ENCODE measurements at places on chromosomes 3 and 15. TPM values are rescaled to one million over a fixed set of nuclear protein-coding genes. Genes with fewer than 3 reads are reported as not detected.

- DNase-seq, result no peak
These were observed 877.2 kb downstream of the CADM2 start for GRCh38 chr3:85835857-85836440.

DNA sequence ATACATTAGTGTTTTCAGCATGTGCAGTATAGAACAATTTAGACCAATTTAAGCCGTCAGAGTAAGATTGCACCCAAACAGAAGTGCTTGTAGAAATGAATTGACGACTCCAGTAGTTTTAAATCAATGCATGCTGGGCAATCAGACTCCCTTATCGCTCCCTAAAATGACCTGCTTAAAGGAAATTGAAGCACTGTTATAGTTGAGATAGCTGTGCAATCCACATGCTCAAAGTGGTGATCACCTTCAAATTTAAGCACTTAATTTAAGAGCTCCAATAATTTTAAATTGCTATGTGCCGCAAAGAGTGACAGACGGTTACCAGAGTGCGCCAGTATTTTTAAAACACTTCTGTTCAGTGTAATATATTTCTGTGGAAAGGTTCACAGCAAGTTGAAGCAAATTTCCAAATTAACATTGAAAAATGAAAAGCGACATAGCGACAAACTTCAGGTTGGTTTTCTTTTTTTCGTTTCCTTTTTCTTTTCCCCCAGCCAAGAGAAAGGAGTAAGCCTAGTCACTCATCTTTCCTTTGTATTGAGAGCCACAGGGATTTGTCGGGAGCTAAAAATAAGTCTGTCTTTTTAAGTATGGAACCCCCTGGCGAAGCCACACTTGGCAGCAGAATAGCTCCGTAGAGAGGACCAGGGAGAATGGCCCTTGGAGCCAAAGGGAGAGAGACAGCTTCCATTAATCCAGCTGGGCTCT, 436.4 kb upstream of the RBMS3 start:
- DNase-seq, result no peak

- no peak for DNase-seq
These were observed 40.5 kb upstream of the B3GNT5 start for GRCh38 chr3:183212565-183212964.

DNA sequence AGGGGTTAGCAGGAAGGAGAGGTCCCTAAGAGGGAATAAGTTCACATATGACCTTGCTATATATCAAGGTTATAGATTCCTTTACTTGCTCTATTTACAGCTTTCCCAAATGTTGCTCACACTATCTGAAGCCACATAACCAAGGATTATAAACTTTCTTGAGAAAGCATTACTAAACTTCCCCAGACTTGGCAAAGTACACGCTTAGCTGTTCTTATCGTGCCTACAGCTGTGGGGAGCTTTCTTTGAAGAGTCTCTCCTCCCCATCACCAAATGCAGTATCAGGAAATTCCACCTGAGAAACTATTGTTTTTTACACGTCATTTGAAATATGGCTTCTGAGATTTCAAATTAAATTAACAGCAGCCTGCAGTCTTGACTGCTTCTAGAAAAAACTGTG, 284.5 kb downstream of the CHL1 start:
- DNase-seq, result no peak

GRCh38 chr15:74402873-74403587, 30.7 kb downstream of the SEMA7A start:
- no peak for DNase-seq

DNA sequence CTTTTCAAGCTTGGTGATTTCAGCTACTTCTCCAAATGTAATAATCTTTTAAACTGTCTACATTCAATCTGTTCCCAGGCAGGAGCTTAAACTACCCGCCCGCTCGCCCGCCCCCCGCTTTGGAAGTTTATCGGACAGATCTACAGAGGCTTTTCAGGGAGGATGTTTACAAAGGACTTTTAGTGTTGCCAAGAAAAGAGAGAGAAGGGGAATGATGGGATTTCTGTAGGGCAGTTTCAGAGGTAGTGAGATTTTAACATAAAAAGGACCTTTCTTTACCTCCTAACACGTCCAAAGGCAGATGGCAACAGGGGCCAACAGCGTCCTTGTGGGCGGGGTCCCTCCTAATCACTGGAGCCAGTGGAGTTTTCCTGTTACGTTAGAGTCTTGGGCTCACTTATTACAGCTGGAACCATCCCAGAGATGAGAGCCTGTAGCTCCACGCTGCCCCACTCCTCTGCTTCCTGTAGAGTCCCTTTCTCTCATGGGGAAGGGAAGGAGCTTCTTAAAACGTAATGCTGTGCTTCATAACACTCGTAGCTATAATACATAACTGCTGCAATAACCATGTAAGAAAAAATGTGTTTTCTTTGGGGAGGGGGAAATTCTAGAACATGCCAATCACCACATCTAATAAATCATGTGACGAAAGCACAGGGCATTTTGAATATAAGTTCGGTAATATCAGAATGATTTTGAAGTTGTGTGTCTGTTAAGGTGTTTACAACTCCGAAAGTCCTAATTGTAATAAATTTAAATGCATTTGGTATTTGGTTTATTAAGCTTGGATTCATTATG, 30.9 kb downstream of the HES1 start:
- DNase-seq, result no peak

DNA sequence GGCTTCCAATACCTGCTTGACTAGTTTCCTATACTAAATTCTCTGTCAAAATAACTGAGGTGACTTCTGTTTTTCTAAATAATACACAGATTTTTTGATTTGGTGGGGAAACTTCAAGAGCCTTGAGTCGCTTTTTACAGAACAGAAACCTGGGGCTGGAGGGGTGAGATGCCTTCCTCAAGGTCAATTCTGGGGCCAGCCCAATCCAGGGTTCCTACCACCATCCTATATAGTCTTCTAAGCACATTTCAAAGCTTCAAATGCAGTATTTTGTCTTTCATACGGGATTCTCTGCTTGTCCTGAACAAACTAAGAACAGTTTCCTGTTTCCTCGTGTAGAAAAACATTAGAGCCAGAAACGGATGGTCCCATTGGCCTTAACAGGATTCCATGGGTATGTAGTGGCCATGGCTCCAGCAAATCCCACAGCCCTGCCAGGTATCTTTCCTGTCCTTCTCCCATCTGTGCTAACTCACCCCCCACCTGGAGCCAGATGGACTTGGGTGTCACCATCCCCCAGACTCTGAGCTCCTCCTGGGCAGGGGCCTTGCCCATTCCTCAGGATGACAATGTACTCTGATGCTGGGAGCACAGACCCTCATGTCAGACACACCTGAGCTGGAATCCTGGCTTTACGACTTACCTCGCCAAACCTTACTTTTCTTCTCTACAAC, 146.9 kb downstream of the KLF13 start:
- peak; percentile 10 for DNase-seq

DNA sequence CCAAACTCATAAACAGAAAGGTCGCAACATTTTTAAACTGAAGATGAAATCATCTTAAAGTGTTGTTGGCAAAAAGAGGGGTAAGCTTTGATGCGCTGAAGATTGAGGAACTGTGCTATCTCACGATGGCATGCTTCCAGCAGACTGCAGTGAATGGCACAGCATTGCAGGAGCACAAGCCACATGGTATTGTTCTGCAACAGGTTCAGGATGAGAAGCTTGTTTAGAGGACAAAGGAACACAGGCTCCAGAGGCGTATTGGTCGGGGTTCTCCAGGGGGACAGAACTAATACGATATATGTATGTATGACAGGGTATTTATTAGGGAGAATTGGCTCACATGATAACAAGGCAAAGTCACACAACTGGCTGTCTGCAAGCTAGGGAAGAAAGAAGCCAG, 13.8 kb upstream of the PLD1 start:
- no peak for DNase-seq

DNA sequence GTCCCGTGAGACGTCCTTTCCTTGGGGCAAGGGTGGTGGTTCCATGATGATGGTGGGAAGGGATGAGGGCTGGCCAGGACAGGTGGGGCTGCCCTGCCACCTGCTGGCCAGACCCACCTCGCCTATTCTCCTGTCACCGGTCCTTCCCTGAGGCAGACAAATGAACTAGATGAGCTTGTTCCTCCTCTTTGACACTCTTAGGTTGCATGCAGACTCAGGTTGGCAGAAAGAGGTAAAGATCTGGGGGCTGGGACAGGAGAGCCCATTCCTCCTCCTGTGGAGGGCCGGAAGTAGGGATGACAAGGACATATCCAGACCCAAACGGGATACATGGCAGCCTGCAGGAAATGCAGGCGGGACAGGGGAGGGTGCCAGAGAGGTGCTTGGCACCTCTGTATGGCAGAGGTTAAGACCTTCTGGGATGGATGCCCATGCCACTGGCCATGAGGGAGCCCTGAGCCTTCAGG, 38.6 kb downstream of the ACSBG1 start:
- peak; percentile 82 for DNase-seq

- DNase-seq, result no peak
These were observed 116.3 kb downstream of the MAGI1 start for GRCh38 chr3:65922441-65922840.

- peak; percentile 79 for DNase-seq
These were observed 2.0 kb downstream of the FOXP1 start for GRCh38 chr3:71581457-71582035.

DNA sequence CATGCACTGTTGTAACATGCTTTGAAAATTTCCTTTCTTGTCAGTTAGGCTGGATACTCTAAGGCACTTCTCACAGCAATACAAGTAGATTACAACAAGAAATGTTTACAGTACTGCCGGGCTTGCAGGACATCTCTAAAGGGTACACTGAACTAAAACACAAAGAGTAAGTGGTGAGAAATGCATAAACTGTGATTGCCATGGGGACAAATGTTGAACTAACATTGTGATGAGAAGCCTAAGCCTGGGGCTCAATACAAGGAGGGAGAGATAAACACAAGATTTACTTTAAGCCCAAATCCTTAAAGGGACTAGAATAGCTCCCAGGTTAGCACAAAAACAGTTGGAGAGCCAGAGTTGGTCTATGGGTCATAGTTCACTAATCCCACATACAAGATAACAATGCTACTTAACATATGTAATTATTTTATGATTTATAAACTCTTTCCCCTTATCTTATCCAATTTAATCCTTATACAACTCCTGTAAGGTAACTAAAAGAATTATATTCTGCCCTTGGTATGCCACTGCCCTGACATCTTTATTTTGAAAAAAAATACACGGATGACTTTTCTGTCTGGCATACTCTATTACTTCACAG, 126.9 kb downstream of the THRB start:
- DNase-seq, result no peak

The PXK gene
- 22.0 TPM for total RNA-seq

The MRAS gene
- 6.3 TPM for total RNA-seq

The MME gene
- total RNA-seq, result 24.6 TPM

All from endodermal cell (in vitro differentiated cells).